Cortex of kidney (tissue), 1 donor: ENCODE measurements at places on chromosomes 5 and 9.

- no peak for DNase-seq
These were observed 234.5 kb downstream of the NFIB start for GRCh38 chr9:14079440-14079839.

DNA sequence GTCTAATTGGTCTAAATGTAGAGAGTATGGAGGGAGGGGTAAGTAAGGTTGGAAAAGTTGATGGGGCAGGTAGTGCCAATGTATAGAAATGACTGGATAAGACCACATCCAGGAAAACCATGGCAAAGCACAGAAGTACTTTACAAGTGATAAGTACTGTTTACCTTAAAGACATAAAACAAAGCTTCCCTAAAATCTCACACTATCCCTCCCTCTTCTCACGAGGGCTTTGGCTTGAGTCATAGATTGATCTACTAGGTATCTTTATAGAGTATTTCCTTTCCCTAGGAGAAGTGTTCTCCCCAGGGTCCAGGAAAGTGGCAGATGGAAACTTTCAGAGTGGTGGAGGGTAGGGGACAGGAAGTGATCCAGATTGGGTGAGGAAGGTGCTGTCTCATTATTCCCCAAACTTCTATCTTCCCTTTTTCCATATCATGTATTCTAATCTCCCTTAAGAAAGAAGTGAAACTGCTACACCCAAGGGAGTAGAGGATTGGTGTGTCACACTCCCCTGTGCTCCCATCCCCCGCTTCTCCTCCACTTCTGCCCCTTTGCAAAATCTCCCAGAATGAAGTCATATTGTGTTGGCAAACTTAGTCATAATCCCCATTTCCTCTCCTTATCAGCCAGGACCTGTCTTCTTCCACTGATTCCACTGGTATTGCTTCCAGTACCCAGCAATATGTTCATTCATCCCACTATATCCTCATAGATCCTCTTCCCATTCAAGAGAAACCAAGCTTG lies 14.6 kb downstream of the IL33 start:
- no peak for DNase-seq

DNA sequence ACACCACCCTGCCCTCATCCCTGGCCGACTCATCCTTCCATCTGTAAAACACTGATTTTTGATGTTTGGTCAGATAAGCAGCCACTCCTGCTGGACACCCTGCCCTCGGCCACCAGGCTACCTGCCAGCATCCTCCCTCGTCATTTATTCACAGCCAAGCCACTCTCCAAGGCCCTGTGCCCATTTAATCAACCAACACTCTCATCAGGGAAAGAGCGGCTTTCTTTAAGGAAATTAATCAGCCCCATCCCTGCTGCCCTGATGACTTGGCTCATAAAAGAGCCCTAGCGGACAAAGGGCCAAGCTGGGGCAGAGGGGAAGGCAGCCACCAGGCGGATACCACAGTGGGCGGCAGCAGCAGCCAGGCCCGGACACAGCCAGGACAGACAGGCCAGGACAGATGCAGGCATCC lies 52.4 kb downstream of the GOLM1 start:
- no peak for DNase-seq

- no peak for DNase-seq
These were observed 93.8 kb upstream of the BNC2 start for GRCh38 chr9:16964228-16964627.

- no peak for DNase-seq
These were observed 337.2 kb downstream of the NPR3 start for GRCh38 chr5:33048315-33048714.

GRCh38 chr5:32664523-32664922 lies 46.6 kb upstream of the NPR3 start:
- DNase-seq: no peak

- no peak for DNase-seq
These were observed 160.2 kb downstream of the CHSY3 start for GRCh38 chr5:130064484-130064883.

- no peak for DNase-seq
These were observed 8.9 kb downstream of the SMIM23 start for GRCh38 chr5:171794470-171794960.

GRCh38 chr9:131290767-131291370 lies 1.3 kb downstream of the PLPP7 start:
- no peak for DNase-seq

DNA sequence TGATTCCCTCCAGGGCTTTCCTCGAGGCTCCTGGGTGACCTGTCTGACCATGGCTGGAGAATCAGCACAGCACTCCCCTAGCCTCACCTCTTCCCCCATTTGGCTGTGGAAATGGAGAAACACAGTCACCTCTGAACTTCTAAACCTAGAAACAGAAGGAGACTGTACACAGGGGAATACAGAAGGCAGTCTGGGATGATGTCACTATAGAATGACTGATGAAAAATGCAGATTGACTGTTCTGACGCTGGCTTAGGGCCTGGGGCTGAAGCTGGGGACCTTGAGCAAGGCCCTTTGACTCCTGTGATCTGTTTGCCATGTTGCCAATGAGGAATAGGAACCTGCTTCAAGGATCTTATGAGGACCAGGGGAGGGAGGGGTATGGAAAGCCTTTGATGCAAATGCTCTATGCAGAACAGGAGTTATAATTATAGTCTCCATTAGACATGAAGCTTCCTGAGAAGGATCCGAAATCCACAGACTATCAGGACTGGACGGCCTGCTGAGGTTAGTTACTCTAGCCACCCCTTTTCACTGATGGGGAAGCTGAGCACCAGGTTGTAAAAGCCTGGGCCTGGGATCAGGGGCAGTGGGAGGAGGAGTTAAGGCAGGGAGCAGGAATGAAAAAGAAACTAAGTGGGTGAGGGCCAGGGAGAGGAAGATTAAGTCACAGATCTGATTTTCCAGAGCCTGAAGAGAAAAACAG lies 24.4 kb upstream of the ANXA6 start:
- no peak for DNase-seq

DNA sequence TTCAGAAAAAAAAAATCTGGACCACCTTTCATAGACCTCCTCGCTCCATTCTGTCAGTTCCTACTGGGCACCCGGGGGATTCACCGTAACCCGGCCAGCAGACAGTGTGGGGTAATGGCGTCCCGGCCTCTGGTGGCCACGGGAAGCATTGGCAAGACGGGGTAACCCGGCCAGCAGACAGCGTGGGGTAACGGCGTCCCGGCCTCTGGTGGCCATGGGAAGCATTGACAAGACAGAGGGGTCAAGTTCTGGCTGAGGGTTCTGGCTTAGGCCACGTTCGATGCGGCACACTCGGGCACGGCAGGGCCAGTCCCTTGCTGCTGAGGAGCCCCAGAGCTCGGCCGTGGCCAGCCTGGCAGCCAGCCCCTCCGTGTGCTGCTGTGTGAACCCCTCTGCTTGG lies 116.2 kb upstream of the RAPGEF1 start:
- no peak for DNase-seq

- no peak for DNase-seq
These were observed 424.8 kb downstream of the TLE1 start for GRCh38 chr9:81264516-81264915.

DNA sequence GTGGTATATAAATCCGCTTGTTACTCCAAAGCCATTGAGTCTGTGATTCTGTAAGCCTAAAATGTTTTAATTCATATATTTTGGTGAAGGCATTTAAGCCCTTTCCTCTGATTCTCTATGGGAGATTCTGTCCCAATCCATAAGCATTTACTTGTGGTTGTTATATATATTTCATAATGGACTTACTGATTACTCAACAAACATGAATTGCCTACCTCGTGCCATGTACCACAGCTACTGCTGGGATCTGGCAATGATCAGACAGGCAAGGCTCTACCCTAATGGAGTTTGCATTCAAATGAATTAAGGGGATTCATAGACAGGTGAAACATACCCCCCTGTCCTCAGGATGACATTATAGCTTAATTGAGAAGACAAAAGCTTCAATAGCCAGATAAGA lies 54.5 kb downstream of the C9orf152 start:
- no peak for DNase-seq

- DNase-seq: no peak
These were observed 249.5 kb upstream of the PTGER4 start for GRCh38 chr5:40430101-40430710.

GRCh38 chr5:32843531-32843895 lies 132.4 kb downstream of the NPR3 start:
- DNase-seq: no peak

GRCh38 chr9:107755246-107755645 lies 265.7 kb upstream of the KLF4 start:
- DNase-seq: no peak

DNA sequence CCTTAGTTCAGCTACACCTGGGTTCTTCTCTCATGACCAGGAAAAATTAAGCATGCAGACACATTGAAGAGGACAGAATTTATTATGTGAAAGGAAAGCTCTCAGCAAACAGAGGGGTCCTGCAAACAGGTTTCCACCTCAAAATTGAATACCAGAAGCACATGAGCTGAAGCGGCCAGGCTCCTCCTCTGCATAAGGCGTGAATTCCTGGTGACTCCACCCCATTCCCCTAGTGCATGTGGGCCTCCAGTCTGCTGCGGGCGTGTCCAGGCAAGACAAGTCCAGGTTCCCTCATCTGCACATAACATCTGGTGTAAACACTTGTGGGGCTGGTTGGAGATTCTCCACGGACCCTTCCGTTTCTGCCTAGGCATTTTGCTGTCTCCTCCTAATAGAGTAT lies 1156.4 kb downstream of the FOXD4L5 start:
- DNase-seq: no peak

GRCh38 chr5:72248410-72248981 lies 71.5 kb downstream of the MRPS27 start:
- DNase-seq: no peak

GRCh38 chr5:75510417-75510835 lies 1.0 kb downstream of the CERT1 start:
- no peak for DNase-seq

DNA sequence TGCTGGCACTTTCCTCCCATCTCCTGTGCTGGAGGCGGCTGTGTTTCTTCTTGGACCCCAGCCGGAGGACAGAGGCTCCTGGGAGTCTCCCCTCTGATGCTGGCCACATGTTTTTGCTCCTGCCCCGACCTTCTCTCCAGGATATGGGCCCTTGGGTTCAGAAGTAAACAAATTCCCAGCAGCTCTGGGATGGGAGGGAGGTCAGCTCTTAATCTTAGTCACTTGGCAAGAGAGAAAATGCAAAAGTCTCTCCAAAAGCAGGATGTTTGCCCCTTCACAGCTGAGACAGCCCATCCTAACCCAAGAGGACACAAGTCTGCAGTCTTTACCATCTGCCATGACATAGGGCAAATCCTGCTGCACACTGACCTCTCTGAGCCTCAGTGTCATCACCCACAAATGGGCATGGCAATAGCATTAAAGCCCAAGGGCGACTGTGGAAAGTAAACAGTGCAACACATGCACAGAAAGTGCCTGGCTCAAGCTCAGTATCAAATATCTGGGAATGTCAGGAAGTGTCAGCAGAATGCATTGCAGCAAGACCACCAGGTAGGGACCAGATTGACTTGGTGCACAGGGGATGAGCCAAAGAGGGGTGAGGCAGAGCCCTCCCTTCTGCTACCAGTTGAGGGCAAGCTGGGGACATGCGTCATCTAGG lies 117.0 kb upstream of the CXCL14 start:
- DNase-seq: no peak

DNA sequence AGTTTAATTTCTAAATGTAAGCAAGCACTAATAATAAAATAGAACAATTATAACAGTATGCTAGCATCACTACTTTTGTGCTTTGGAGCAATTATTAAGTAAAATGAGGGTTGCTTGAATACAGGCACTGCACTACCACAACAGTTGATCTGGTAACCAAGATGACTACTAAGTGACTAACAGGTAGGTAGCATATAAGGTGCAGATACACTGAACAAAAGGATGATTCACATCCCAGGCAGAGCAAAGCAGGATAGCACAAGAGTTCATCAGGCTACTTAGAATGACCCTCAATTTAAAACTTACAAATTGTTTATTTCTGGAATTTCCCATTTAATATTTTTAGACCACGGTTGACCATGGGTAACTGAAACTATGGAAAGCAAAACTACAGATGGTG lies 48.0 kb upstream of the RGS7BP start:
- DNase-seq: no peak

DNA sequence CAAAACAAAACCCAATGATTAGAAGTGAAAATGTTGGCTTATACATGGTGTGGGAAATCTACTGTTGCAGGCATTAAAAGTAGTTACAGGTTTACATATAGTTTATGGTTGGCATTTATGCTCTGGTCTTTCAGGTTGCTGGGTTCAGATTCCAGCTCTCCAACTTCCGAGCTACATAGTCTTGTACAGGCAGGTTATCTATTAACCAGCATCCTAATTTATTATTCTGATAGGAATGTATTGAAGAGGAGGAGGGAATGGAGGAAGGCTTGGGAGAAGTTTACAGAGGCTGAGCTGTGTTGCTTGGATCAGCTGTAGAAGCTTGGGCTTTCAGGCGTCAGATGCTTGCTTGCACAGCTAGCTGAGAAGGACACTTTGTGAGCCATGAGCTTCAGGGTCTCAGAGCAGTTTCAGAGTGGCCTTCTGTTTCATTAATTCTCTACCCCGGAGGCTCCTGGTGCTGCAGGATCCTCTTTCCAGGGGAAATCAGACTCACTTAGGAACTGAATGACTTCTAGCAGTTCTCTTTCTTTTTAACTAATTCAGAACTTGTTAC lies 11.7 kb upstream of the ERBIN start:
- no peak for DNase-seq

GRCh38 chr9:12414514-12414913 lies 278.7 kb upstream of the TYRP1 start:
- DNase-seq: no peak

DNA sequence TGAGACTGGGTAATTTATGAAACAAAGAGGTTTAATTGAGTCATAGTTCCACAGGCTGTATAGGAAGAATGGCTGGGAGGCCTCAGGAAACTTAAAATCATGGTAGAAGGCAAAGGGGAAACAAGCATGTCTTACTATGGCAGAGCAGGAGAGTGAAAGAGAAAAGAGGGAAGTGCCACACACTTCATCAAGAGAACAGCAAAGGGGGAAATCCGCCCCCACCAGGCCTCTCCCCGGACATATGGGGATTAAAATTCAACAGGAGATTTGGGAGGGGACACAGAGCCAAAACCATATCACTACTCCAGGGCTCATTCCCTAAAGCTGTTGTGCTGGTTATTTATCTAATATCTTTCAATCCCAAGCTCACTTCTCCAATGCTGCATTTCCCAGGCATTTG lies 50.2 kb upstream of the NR3C1 start:
- DNase-seq: no peak

GRCh38 chr9:122091682-122092592 lies 1.2 kb downstream of the TTLL11 start:
- no peak for DNase-seq
